Left forelimb (tissue), 1 donor: ENCODE measurements at places on chromosomes 5 and 9.
A peak's percentile ranks its signal among the peaks of the same experiment; 100 is the strongest.

- no peak for DNase-seq
Measured at GRCh38 chr9:107546859-107547258, 57.3 kb upstream of the KLF4 start.

DNA sequence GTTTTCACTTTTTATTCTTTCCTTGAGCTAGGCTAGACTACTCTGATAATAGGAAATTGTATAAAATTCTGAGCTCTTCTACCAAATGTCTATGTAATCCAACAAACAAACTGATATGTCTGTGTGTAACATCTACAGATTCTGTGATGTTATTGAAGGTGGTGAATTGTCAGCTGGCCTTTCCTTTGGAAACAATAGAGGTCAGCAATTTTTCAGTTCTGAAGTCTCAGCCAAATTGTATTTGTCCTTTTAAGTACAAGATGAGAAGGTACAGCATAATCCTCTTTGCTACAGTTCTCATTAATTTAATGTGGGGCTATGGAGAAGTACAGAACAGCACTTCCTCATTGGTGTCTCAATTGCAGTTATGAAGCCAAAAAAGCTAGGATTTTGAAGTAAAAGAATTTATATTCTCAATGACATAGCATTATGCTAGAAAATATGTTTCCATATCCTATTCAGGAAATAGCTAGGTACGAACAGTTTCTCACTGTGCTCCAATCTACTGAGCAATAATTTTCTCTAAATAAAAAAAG lies 198.0 kb downstream of the HINT1 start:
- DNase-seq = no peak

- DNase-seq = peak; percentile 90
Measured at GRCh38 chr5:137888863-137889759, at the start of gene PKD2L2. TSS of gene PKD2L2 (plus strand) at chr5:137889457. CDS start at chr5:137889492, 35 bp downstream.

DNA sequence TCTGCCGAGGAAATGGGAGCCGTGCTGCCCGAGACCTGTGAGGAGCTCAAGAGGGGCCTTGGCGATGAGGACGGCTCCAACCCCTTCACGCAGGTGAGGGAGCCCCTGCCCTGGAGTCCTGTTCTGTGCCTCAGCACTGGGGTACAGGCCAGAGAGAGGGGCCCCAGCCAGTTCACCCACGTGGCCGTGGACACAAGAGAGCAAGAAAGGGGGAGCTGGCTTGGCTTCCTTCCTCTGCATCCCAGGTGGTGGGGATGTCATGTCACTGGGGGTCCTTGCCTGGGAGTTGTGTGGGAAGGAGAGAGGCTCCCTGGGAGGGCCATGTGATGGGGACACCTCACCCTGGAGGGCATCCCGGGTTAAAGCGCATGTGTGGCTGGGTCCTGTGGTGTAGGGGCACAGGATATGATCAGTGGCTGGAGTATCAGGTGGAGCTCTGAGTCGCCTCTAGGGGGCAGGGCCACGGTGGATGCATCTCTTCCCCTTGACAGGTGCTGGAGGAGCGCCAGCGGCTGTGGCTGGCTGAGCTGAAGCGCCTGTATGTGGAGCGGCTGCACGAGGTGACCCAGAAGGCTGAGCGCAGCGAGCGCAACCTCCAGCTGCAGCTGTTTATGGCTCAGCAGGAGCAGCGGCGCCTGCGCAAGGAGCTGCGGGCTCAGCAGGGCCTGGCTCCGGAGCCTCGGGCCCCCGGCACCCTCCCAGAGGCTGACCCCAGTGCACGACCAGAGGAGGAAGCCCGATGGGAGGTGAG lies 7.5 kb downstream of the N4BP3 start:
- peak; percentile 83 for DNase-seq

- no peak for DNase-seq
Measured at GRCh38 chr5:138969323-138970002, 94.3 kb upstream of the LRRTM2 start.

DNA sequence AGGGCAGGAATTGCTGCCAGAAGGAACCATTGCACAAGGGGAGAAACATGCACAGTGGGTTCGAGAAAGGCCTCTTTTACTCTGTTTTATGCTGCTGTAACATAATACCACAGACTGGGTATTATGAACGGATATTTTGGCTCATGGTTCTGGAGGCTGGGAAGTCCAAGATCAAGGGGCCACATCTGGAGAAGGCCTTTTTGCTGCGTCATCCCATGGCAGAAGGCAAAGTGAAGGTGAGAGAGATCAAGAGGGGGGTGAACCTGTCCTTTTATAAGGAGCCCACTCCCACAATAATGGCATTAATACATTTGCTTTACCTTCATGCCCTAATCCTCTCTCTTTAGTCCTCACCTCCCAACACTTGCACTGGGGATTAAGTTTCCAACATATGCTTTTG lies 136.9 kb upstream of the ALDH1B1 start:
- DNase-seq = no peak

- no peak for DNase-seq
Measured at GRCh38 chr9:78221425-78221824, 14.4 kb upstream of the CEP78 start.

- no peak for DNase-seq
Measured at GRCh38 chr5:143428155-143428554, 24.7 kb upstream of the NR3C1 start.

DNA sequence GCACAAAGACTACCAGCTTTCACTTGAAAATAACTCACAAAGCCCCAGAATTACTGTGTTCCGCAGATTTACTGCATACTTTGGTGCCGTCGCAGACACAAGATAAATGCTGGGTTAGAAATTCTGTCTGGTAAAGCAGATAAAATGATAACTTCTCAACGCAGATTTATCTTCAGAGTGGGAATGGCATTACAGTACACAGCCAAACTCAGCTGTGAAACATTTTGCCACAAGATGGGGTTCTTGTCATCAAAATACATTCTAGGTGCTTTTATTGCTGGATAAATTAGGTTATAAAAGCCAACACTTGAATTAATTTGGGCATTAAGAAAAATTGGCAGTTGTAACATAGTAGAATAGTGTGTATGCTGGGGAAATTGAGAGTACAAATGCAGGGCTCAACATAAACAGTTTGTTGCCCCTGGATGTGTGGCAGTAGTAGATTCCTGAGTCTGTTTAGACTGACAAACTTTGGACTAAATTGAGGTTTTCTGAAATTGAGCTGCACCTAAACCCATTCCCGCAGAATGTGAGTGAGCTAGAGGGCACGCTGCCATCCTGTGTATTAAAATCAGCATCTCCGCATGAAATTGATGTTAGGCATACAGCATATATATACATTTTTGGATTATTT lies 61.1 kb downstream of the LMNB1 start:
- DNase-seq = no peak

- DNase-seq = no peak
Measured at GRCh38 chr5:168209244-168209995, 82.0 kb upstream of the WWC1 start.

DNA sequence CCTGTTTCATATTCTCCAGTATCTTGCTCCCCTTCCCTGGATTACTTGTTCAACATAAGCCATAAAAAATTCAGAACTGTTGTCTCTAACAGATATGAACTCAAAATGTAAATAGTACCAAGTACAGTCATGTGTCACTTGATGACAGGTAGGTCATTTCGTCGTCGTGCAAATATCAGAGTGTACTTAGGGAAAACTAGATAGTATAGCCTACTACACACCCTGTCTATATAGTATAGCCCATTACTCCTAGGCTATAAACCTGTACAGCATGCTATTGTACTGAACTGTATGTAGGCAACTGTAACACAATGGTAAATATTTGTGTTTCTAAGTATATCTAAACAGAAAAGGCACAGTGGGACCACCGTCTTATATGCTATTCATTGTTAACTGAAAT lies 39.1 kb downstream of the SMIM15 start:
- no peak for DNase-seq

GRCh38 chr9:136617746-136618579 lies 44.8 kb upstream of the EGFL7 start:
- DNase-seq = no peak

DNA sequence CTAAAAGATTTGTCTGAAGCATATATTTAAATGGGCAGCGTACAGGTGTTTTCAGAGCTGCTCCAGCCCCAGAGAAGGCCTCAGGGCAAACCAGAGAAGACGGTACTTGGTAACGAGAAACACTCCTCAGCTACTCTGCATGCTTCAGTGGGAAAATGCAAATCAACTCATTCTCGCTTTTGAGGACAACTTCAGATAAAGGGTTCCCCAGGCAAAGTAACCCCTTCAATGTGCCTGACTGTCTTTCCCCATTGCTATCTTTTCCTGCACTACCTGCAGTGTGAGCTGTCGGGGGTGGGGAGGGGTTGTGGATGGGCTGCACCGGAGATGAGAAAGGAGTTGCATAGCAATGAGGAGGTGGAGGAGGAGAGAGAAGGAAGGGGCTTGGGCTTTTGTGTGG lies 339.7 kb upstream of the CLINT1 start:
- DNase-seq = no peak
